ENCODE measurements at places on chromosomes 16 and 17.

GRCh38 chr16:71700831-71701230, 23.7 kb downstream of the PHLPP2 start:
- DNase-seq, result no peak

- no peak for DNase-seq
These were observed 177.2 kb downstream of the CDH8 start for GRCh38 chr16:61858988-61859387.

DNA sequence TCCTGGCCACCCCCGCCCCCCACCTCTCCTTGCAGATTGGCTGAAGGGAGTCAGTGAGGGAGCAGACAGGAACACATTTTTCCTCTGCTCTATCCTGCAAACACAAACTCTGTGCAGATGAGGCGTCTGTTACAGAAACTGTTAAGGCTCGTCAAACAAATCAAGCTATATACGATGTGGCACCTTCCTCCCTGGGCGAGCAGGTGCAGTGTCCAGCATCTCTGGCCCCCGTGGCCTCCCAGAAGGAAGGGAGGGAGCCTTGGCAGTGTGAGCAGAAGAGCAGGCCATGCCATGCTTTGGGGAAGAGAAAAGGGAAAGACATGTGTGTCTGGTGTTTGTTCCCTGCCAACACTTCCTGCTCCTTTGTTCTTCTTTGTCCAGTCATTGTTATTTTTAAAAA, 267.8 kb downstream of the UTP18 start:
- no peak for DNase-seq

DNA sequence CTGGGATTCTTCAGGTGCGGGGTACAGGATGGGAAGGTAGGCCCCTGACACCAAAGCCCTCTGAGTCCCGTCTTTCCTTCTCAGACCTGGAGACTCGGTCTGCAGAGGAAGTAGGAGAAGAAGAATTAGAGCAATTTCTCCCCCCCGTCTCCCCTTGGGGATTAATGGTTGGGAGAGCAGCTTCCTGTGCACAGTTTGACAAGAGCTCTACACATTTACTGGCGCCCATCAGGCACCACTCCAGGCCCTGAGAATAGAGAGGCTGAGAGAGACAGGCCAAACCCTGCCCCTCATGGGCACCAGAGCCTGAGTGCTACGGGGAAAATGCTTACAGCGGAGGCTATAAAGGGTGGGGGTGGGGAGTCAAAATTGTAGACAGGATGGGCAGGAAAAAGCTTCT, 3.5 kb upstream of the C16orf74 start:
- DNase-seq, result no peak

DNA sequence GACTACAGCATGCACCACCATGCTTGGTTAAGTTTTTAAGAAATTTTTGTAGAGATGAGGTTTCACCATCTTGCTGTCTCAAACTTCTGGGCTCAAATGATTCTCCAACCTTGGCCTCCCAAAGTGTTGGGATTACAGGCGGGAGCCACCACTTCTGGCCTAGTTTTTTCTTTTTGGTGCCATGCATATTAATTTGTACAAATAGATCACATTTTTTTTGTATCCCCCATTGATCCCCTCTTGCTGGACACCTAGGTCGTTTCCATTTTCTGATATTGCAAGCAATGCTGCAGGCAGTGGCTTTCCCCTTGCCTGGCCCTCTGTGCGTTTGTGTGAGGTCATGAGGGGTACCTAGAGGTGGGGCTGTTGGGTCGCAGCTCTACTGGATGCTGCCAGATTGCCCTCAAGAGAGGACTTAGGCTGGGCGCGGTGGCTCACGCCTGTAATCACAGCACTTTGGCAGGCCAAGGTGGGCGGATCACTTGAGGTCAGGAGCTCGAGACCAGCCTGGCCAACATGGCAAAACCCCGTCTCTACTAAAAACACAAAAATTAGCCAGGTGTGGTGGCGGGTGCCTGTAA, 23.8 kb downstream of the RAP1GAP2 start:
- DNase-seq, result no peak

DNA sequence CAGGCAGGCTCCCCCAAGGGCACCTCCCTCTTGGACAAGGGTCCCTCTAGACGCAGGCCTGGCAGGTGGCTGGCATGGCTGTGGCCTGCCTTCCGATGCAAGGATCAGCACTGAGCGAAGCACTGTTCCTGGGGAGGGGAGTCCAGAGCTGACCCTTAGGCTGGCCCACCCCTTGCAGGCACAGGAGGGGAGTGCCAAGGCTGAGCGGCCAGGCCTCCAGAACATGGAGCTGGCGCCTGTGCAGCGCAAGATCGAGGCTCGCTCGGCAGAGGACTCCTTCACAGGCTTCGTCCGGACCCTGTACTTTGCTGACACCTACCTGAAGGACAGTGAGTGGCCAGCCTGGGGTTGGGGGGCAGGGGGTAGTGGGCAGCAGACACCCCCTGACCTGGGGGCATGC, 16.8 kb upstream of the MYO15B start:
- DNase-seq, result no peak

DNA sequence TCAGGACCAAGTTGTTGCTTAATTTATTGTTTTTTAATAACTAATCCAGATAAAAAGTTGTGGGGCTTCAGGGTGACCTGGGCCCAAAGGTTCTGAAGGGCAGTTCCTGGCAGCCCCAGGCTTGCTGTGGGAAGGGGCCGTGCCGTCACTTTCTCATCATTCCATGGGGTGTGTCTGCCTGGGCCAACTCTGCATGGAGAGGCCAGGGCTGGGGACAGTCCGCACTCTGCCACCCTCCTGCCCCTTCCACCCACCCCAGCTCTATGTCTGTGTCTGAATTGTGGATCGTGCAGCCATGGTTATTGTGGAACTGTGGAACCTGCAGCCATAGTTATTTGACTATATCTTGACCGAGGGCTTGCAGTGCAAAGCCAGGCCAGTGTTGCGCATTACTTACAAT, 4.0 kb downstream of the LIMD2 start:
- DNase-seq, result no peak

DNA sequence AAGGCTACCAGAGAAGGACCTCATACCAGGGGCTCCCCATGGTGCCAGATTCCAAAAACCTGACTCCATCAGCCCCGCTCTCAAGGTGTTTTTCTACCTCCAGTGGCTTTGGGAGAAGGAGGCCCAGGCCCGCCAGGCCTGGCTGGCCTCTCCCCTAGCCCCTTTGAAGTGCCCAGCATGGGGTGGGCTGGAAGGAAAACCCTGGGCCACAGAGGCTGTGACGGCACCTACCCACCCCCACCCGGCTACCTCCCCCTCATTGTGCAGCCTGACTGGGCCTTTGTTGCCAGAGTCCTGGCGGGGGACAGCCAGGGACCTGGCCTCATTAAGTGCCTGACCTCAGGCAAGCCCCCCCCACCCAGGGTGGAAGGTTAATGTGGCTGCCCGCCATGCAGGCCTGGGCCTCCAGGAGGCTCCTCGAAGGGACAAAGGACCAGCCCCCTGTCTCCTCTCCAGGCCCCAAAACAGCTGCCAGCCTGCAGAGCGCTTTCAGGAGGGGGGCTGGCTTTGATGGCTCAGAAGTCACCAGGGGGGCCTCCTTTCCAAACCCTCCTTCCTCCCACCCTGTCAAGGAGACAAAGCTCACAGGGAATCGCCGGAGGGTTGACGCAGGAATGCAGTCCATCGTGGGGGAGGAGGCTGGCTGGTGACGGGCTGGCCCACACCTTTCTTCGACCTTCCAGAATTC, 159.4 kb downstream of the ZNF423 start:
- DNase-seq, result no peak

GRCh38 chr16:76579277-76579922, 302.2 kb downstream of the CNTNAP4 start:
- no peak for DNase-seq

DNA sequence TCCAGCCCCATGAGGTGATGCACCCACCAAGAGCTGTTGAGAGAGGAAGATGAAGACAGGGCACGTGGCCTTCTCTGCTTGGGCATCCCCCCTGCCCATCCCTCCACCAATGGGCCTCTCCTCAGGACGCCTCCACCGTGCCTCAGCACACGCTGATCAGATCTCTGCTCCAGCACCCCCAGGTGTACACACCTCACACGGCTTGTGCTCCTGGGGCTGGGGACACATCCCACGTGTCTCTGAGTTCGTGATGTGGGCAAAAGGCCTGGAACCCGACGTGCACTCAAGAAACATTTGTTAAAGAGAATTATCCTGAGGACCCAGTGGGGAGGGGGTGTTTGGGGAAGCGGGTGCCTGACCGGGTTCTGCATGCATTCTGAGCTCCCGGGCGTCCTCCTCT, 55.3 kb downstream of the MGAT5B start:
- DNase-seq, result no peak

GRCh38 chr17:3316836-3317235, 18.7 kb upstream of the OR3A1 start:
- DNase-seq, result no peak

- no peak for DNase-seq
These were observed 850 bp upstream of the PNMT start for GRCh38 chr17:39667262-39667944.

DNA sequence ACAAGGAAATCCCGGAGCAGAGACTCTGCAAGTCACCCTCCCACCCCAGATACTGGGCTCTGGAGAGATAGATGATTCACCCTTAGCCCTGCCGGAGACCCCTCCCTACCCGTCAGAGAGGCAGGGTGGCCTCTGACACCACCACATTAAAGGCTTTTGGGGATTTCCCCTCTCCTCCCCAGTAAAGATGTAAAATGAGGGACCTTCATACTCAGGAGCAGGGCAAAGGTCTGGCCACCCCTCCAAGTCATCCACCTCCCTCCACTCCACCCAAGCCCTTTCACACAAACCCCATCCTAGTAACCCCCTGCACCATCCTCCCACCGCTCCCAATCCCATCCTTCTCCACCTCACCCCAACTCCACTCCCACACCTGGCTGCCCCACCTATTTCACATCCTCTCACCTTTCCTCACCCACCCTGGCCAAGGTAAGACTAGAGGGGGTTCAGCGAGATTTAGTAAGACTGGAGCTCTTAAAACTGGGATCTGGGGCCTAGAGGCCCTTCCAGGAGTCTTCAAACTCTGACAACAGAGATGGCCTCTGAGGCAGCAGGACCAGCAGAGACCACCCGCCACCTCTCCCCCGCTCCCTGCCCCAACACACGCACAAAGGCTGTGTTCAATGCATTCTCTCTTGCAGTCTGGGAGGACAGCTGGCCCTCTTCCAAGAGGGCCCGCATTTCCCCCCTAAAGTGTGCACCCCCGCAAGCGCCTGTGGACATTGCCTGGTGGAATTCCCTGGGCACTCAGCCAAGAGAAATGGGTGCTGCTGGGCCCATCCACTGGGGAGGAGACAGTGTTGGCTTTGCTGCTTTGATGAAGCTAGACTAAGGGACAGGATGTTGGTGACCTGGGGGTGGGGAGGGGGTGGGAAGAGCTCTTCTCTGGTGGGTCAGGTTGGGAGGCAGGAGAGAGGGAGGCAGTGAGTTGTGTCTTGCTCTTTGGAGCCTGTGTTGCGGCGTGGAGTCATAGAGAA, 1.1 kb downstream of the ABAT start:
- DNase-seq, result peak; percentile 25

- no peak for DNase-seq
These were observed 494.9 kb upstream of the RBFOX1 start for GRCh38 chr16:6837722-6838121.

GRCh38 chr17:27354491-27355081, 60.7 kb downstream of the WSB1 start:
- DNase-seq, result no peak

- DNase-seq, result no peak
These were observed 4.8 kb upstream of the SP6 start for GRCh38 chr17:47855737-47856136.

DNA sequence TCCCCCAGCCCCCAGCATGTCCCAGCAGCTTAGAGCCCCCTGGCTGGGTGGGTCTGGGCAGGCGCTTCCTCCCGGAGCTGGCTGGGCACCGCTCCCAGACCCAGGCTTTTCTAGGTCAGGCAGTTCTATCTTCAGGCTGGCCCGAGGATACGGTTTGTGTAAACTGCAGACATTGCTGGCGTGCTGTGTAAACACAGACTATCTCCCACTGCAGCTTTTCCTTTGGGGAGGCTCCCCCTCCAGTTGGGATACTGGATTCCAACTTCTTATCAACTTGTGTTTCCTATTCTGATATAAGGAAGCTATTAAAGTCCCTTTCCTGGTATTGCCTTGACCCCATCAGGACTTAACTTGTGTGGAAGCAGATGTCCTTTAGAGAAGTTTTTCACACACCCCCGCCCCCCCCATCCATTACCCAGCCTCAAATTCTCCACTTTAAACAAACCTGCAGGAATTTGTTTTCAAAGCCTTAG, 18.3 kb upstream of the GNA13 start:
- no peak for DNase-seq

GRCh38 chr17:82566129-82566960, 46.8 kb downstream of the FOXK2 start:
- DNase-seq, result no peak

GRCh38 chr16:1564325-1564724, 30.9 kb downstream of the TMEM204 start:
- DNase-seq, result no peak

- DNase-seq, result no peak
These were observed 921.9 kb upstream of the EEF2KMT start for GRCh38 chr16:6019490-6019991.

GRCh38 chr17:43809121-43809520, 23.8 kb downstream of the MPP3 start:
- no peak for DNase-seq

DNA sequence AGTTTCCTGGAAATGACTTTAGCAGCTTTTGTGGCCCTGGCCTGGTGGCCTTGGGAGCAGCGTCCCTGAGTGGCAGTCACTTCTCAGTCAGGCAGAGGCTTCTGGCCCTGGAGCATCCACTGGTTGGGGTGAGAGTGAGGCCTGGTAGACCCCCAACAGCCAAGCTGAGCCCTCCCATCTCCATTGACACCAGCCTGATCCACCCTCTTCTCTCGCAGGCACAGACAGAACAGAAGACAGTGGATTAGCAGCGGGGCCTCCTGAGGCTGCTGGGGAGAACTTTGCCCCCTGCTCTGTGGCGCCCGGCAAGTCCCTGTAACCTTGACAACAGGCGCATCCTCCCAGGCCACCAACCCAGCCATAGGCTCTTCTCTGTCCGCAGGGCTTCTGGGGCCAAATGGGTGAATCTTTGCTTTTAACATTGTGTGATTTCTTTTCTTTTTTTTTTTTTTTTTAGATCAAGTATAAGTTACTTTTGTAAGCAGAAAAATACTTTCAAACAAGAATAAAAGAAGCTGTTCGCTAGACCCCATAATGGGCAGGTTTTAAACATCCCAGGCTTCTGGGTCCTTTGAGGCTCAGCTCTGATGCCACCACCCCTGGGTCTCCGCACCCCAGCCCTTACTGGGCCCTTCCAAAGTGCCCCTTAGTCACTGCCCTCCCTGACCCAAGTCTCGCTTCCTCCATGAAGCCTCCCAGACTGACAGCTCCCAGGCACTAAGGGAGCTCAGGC, 12.7 kb upstream of the FLYWCH1 start:
- no peak for DNase-seq

- DNase-seq, result no peak
These were observed 40.7 kb upstream of the SLC38A10 start for GRCh38 chr17:81335773-81336157.

GRCh38 chr16:28617874-28618273, 8.0 kb upstream of the SULT1A1 start:
- DNase-seq, result no peak
